Esophagus muscularis mucosa (tissue), 4 donors: ENCODE measurements at places on chromosomes 3 and 15. TPM values are rescaled to one million over a fixed set of nuclear protein-coding genes. Genes with fewer than 3 reads are reported as not detected.

- no peak for DNase-seq
Observed at GRCh38 chr15:84654689-84655453, 788 bp upstream of the WDR73 start.

Gene CCDC54
- total RNA-seq: not detected

- peak; percentile 57 for DNase-seq
Observed at GRCh38 chr3:147360646-147361453, 45.5 kb downstream of the ZIC4 start.

- DNase-seq: no peak
Observed at GRCh38 chr15:69685512-69686452, 233.2 kb downstream of the RPLP1 start.

- DNase-seq: peak; percentile 94
Observed at GRCh38 chr15:48645558-48646330, at the start of gene FBN1. TSS of gene FBN1 (minus strand) at chr15:48645709. CDS start at chr15:48644769, 940 bp downstream.

- DNase-seq: no peak
Observed at GRCh38 chr15:69161878-69162213, 1.4 kb downstream of the GLCE start.

DNA sequence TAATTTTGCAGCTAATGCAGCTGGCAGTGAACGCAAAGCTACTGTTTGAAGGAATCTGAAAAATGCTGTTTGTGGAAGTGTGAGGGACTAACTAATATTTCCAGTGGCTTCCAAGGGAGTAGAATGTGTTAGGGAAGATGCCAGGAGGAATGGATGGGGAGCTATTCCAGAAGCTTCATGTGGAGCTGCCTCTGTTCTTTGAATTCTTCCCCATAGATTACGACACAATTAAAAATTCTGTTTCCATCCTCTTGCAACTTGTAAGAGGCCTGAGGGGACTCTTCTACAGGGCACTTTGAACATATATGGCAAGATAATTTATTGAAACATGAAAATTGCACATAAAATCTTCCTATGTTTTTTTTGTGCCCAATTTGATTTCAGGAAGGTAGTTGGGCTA is 74.3 kb upstream of the CTXND1 start:
- DNase-seq: no peak
